Fibroblast of pulmonary artery (primary cell): ENCODE measurements at places on chromosomes 16 and 17.

DNA sequence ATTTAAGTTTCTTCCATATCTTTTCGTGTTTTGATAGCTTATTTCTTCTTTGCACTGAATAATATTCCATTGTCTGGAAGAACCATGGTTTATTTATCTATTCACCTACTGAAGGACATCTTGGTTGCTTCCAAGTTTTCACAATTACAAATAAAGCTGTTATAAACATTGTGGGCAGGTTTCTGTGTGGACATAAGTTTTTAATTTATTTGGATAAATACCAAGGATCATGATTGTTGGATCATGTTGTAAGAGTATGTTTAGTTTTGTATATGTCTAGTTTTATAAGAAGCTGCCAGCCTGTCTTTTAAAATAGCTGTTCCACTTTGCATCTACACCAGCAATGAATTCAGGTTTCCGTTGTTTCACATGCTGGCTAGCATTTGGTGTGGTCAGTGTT lies 339.4 kb downstream of the CDH11 start:
- DNase-seq = no peak

DNA sequence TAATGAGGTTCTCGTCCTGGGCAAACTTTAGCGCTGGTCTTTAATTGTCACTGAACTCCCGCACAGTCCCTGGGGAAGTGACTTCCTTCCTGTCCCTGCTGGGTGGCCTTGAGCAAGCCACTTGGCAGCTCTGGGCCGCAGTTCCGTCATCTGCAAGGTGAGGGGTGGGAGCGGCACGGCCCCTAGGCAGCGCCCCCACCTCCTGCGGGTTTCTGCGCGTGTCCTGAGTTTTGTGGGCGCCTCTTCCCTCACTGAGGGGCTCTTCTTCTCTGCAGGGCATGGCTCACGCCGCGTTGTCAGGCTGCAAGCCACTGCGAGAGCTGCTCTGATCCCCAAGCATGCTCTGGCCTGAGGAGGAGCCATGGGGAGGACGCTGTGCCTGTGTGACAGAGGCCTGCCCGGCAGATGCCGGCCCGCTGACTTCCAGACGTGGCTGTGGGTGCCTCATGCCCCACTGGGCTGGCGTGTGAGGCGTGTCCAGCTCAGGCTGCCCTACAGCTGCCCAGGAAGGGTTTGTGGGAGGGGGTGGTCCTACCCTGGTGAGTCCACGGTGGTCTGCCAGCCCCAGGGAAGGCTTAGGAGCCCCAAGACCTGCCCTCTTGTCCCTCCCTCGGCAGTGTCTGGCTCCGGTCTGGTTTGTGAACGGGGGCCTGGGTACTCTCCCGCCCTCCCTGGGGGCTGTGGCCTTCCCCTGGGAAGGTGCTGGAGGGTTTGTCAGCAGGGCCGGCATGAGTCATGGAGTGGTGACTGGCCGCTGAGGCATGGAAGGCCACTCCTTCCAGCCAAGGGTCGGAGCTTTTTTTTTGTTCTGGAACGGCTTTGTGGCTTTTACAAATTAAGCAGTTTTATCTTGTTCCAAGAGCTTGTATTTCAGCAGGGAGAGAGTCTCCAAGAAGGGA lies 182.0 kb downstream of the SEC14L1 start:
- peak; percentile 99 for DNase-seq

GRCh38 chr17:77929871-77930436 lies 28.5 kb upstream of the TNRC6C start:
- no peak for DNase-seq

- no peak for DNase-seq
Measured at GRCh38 chr16:10172848-10173655, 9.2 kb downstream of the GRIN2A start.

DNA sequence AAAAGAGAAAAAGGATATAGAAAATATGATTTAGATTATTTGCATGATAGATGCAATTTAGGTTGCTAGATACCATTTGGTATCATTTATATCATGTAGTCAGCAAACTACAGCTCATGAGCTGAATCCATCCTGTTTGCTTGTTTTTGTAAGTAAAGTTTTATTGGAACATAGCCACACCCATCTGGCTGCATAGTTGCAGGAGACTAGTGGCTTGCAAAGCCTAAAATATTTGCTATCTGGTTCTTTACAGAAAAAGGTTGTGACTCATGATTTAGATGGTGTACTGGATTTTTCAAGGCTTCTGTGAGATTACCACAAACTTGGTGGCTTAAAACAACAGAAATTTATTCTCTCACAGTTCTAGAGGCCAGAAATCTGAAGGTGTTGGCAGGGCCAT lies 49.9 kb downstream of the MAP2K4 start:
- DNase-seq = peak; percentile 66

- no peak for DNase-seq
Measured at GRCh38 chr16:26627958-26628357, 438.8 kb upstream of the C16orf82 start.
